Fibroblast of villous mesenchyme (primary cell): ENCODE measurements at places on chromosomes 3 and 15. TPM values are rescaled to one million over a fixed set of nuclear protein-coding genes. Genes with fewer than 3 reads are reported as not detected.

SLC24A5 gene
- total RNA-seq, result not detected in 2 replicates

MYO5A gene
- total RNA-seq, result 45.1 and 53.1 TPM in 2 replicates

ISLR gene
- 73.8 and 83.4 TPM in 2 replicates for total RNA-seq

OTOL1 gene
- not detected in 2 replicates for total RNA-seq

GOLGA8N gene
- total RNA-seq, result 1.7 and 2.6 TPM in 2 replicates

- no peak for DNase-seq
Observed at GRCh38 chr3:189232790-189233189, 61.0 kb downstream of the TPRG1 start.

DNA sequence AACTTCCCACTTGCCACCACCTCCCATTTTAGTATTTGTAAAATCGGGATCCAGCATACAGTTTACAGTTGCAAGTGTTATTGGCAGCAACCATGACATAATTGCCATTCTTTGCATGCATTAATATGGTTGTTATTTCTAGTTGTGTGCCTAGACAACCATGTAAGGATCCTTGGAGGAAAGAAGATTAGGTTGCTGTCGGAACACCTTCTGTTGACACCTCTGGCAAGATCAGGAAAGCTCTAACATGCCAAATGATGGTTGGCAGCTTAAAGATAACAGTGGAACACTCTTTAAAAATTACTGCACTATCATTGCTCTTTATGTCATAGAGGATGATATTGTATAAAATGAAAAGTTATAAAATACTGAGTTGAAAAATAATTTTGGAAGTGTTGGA is 313.5 kb upstream of the RARB start:
- no peak for DNase-seq

AADACL2 gene
- total RNA-seq, result not detected in 2 replicates

ZNF80 gene
- total RNA-seq, result under 0.01 TPM in 1 of 2 replicates, not detected in the other

DNA sequence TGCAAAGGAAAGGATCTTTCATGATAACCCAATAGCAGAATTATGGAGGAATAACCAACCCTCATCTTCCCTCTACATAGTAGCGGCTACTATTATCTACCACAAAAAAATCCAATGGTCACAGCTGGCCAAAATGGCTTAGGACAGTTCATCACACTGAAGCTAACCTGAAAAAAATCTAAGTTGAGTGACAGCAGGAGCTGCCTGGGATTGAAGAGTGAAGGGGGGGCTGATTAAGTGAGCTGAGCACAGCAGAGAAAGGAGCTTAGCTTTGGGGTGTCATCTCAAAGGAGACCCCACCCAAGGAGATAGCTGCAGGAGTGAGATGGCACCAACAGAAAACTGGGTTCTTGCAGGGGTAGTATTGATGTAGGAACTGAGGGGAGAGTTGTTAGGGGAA is 33.6 kb downstream of the CCNL1 start:
- no peak for DNase-seq

EXD1 gene
- total RNA-seq, result under 0.01 TPM in 1 of 2 replicates, not detected in the other

DNA sequence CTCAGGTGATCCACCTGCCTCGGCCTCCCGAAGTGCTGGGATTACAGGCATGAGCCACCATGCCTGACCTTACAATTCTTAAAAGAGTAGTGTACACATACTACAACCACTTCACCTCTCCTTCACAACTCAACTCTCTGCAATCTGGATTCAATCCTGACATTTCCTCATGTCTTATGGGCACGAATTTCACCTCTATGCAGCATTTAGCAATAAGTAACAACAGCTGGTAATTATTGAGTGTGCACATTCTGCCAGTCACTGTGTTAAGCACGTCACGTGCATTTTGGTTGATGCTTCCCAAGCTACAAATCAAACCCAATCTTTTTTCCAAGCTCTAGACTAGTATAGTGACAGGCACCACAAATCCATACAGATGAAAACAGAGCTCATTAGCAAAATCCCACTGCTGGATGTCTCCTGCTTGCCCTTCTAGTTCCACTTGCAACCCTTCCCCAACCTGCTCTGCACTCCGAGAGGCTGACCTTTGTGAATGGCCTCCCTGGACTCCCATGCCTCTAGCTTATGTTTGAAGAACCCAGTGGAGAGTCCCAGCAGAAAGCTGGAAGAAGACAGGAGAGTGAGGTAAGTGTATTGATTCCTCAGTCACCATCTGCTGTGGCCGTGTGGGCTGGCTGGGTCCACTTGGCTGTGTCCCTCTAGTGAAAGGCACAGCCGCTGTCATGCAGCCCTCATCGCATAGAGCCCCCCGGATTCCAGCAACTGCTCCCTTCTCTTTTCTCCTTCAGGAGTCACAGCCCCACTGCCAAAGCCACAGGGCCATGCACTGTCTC is 176.5 kb downstream of the MEX3B start:
- DNase-seq, result no peak

- no peak for DNase-seq
Observed at GRCh38 chr3:113269661-113270060, 58.3 kb downstream of the BOC start.

DAZL gene
- total RNA-seq, result not detected in 2 replicates

GRCh38 chr15:90266485-90266884 is 1.0 kb downstream of the NGRN start:
- DNase-seq, result peak; percentile 44

DNA sequence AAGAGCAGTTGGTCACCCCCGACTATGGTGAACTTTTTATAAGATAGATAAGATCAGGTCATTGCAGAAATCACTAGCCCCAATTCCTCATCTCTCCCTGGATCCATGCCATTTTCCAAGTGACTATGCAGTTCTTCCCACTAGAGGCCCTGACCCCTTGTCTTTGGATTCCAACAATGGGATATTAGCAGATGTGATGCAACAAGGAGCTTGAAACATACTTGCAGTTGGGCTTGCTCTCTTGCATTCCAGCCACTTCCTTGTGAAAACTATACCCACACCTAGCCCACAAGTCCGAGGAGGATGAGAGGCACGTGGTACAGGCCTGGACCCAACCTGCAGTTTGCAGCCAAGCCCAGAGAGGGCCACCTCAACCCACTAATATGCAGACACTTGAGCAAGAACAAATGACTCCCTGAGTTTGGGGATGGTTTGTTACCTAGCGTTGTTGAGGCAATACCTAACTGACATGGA is 60.6 kb downstream of the SUCLG2 start:
- DNase-seq, result peak; percentile 26

DNA sequence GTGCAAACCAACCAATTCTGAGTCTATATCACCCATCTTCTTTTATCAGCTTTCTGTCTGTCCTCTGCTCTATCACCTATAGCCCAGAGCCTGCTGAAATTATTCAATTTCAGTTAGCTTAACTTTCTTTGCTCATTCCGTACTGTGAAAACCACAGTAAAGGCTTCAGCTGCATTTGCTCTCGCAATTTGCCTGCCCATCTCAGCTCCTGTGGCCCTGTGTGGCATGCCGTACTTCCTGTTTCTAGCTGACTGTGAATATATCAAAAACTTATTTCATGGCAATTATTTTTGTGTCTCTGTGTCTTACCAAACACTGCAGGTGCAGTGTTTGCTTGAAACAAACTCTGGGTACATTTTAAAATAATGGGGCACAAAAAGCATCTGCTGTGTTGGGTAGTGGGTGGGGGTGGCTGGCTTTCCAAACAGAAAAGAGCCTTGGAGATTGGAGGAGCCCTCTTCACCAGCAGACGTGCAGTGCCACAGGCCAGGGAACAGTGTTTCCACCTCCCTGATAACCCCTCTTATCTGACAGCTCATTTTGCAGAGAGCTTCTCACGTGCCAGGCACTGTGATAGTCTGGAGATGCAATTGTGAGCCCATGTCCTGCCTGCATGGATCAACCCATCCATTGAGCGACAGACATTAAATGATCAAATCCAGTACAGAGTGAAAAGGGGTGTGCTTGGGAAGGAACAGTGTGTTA is 45.2 kb downstream of the GASK1A start:
- no peak for DNase-seq

SYNPR gene
- total RNA-seq, result not detected in 2 replicates

DNA sequence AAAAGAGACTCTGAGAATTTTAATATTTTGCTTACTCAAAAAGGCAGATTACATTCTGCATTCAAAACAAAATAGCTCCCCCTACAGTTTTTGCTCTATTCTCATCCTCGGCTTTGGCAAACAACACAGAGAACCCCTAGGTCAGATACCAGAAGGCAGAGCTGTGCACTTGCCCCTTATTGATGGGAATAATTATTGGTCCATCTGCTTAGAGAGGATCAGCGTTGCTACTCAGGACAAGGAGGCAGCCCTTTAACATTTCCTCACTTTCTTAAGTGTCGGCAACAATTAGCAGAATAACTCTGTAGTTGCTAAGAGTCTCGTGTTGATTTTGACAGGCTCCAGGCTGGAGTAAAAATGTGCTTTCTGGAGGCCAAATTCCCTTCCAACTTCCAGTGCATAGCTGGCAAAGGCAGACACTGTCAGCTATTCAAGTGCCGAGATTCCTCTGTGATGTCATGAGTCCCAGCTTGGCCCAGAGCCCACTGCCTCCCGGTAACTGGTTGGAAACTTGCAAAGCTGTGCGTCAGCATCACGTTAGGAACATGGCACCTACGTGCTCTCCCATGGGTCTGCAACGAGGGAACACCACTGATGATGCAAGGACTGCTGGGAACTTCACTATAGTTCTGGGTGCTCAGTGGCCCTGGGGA is 482.7 kb upstream of the ADAMTS9 start:
- DNase-seq, result peak; percentile 85

DNA sequence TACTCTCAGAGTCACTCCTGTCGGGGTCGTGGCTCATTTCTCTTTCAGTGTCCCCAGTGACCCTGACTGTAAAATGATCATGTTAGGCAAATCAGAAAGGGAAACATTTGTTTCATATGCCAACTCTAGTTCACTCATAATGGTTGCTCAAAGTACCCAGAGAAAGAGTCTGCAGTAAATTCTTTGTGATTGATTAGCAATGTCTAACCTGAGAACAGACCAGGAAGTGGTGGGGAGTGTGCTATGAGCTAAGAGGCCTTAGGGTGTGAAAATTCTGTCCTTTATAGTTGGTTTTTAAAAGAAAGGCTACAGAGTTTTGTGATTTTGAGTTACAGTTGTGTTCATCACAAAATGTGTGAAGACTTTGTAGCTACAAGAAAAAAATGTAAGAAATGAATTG is 108.9 kb downstream of the EDEM1 start:
- no peak for DNase-seq

- DNase-seq, result no peak
Observed at GRCh38 chr3:50472958-50473357, 30.5 kb downstream of the CACNA2D2 start.
